CD4-positive, alpha-beta T cell treated with Interleukin-4 for 1 hour (primary cell): ENCODE measurements at places on chromosomes 3 and 15.

DNA sequence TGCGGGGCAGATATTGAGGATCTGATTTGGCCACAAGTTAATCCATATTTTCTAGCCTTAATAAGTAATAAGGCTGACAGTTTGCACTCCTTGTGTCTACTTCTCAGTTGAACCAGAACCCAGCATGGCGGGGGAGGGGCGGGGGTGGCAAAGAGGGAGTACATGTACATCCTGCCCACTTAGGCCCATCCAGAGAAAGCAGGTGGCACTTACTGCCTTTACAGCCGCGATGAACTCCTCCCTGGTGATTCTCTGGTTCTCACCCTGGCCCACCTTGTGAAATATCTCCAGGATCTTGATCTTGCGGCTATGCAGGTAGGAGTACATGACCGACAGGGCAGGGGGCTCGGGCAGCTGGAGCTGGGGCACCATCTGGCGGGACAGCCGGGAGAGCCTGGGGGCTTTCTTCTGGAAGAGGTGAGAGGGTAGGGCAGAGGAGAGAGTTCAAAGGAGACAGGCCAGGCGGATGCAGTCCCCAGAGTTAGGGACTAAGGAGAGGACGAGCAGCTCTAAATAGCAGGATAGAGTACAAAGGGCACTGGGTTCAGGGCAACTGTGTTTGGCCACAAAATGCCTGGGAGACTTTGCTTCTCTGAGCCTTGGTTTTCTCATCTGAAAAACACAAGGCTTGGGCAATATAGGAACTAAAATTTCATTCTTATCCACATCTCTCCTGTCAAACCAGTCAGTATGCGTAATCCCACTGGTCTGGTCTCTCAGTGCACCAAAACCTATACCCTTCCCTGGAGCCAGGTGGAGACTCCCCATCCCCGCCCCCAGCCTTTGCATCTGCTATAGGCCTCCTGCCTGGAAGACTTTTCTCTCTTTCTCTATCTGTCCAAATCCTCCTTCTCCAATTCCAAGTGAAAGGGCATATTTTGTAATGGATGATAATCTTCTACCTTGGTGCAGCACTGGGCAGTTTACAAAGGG, 10.1 kb downstream of the EFCAB12 start:
- no peak for DNase-seq

- peak; percentile 47 for DNase-seq
Observed at GRCh38 chr3:188170461-188171459, 16.8 kb downstream of the LPP start.

GRCh38 chr3:177379045-177379444, 181.8 kb upstream of the TBL1XR1 start:
- DNase-seq = no peak

GRCh38 chr3:191141728-191142127, 57.3 kb upstream of the OSTN start:
- no peak for DNase-seq

DNA sequence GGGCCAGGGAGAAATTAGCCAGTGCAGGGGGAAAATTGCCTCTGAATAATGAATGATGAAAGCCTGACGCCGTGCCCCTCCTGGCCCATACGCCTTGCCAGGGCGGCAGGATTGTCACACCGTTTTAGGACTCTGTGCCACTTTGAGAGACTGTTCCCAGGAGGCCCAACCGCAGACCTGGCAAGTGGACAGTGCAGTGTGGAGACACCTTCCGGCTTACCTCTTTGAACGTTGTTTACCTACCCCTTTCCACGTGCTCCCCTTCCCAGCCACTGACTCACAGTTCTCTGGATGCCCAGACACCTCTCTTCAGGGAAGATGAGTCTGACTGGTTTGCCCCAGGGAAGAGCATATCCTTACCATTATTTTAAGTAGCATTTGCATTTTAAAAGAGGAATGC, 84.0 kb upstream of the PXYLP1 start:
- no peak for DNase-seq

GRCh38 chr3:61173676-61174075, 77.6 kb downstream of the FHIT start:
- no peak for DNase-seq

DNA sequence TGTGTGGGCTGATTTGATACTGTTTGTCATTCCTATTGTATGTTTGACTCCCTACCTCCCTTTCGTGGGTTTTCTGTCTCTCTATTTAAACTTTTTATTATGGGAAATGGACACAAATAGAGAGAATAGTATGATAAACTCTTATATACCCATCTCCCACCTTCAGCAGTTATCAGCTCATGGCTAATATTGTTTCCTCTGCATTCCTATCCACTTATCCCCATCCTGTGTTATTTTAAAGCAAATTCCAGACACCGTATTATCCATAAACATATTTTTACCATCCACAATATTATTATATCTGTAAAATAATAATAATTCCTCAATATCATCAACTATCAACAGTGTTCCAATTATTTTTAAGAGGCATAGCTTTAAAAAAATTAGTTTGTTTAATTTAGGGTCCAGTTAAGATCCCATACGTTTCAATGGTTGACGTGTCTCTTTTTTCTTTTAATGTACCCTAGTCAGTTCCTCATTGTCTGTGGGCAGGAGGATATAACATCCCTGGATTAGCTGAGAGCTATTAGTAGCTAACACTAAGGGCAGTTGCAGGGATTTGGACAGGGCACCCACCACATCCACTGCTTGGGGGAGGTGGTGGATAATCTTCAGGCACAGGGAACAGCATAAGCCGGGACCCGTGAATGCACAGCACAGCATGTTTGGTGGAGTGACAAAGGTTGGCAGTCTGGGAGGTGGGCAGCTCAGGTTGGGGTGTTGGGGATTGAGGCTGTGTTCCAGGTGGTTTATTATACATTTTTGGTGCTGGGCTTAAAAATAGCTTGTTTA, 23.5 kb downstream of the PLCL2 start:
- DNase-seq = no peak

DNA sequence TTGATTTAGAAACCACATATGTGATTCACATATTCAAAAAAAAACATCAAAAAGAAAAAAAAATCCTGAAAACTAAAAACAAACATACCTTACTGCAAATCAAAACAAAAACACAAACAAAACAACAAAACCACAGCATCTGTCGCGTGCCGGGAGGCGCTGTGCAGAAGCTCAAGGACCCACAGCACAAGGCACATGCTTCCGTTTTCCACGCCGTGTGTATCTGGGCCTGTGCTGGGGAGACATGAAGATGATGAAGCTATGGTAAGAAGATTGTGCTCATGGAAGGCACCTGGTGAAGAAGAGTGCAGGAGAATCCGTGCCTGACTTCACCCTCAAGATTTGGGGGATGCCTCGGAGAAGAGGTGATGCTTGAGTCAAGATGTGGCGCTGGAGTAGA, 788.9 kb upstream of the ARRDC4 start:
- no peak for DNase-seq

DNA sequence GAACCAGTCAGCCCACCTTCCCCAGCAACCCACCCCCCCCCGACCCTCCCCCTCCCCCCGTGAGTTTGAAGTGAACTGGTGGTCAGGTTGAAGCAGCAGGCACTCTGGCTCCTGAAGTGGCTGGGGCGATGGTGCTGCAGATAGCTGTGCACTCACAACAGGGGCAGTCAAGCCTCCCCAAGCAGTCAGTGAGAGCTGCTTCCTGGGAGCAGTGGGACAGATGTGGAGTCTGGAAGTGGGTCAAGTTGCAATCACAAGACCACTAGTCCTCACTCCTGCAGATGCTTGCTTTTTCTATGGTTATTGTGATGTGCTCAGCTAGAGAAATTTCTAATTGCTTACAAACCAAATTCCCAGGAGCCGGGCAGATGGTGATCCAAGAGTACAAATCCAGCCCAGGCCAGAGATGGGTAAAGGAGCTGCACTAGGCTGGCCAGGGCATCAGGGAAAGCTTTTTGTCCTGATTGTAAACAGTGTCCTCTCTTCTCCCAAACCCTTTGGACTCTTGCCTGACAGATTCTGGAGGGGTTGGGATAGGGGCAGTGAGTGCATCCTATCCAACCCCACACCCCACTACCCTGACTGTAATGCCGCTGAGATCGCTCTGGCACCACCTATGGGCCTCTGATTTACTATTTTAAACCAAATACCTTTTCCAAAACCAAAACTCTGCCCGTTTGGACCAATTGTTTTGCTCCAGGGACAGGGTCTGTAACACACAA, 9.8 kb upstream of the CLPX start:
- no peak for DNase-seq

- no peak for DNase-seq
Observed at GRCh38 chr3:24548278-24548677, 53.6 kb upstream of the THRB start.

DNA sequence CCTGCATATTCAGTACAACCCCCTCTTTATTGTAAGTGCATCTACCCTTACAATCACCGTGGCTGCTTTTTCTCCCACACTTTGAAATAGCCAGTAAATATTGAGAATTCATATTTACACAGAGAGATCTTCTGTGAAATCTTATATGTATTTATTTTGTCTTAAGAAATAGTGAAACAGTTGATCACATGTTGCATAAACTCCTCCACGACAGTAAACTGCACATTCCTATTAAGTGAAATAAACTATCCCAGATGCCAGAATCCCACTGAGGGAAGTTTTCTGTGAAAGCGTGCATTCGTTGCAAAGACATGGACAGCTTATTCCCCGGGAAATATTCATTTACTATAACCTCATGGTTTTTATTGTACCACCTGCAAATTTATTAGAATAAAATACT, 796.0 kb downstream of the ROBO2 start:
- DNase-seq = no peak
